Stimulated activated CD4-positive, alpha-beta T cell treated with anti-CD3 and anti-CD28 coated beads, Interleukin-4, amount 100 ng/mL, for 48 hours (primary cell): ENCODE measurements at places on chromosomes 12 and 14.

DNA sequence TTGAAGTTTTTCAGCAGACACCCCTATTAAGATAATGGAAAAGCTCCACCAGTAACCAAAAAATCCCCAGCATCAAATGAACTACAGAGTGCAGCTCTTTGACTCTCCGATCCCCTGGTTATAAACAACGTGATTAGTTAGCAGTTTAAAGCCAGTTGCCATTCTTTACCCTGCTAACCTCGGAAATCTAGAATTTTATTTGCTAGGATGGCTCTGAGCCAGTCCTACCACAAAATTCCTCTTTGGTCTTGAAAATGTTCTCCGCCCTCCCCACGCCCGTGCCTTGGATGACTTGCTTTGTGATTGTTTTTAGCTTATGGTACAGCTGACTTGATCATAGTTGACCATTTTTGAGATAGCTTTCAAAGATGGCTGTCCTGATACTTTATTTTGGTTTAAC lies 1.2 kb downstream of the KLHDC2 start:
- DNase-seq = no peak

DNA sequence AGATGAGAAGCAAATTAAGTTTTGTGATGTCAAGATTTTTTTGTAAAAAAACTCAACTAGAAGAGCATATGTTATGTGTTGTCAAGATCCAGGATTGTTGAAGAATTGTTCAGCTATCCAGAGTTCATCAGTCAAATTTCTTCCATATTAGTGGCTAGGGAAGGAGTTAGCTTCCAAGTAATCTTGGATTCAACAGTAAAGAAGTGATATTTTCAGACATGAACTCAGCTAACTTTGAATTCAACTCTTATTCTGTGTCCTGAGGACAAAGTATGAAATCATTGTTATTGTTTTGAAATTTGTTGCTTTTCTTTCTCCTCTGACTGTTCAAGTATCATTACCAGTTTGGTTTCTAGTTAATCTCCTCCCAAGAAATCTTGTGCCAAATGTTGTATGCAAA lies 589.3 kb upstream of the NOVA1 start:
- no peak for DNase-seq

- no peak for DNase-seq
Observed at GRCh38 chr12:40056373-40056772, 49.5 kb downstream of the SLC2A13 start.

- DNase-seq = no peak
Observed at GRCh38 chr14:43591776-43592175, 915.3 kb downstream of the FSCB start.

GRCh38 chr12:65444996-65445395 lies 166.5 kb downstream of the MSRB3 start:
- DNase-seq = no peak

GRCh38 chr12:90124289-90124688 lies 415.7 kb upstream of the ATP2B1 start:
- DNase-seq = no peak

DNA sequence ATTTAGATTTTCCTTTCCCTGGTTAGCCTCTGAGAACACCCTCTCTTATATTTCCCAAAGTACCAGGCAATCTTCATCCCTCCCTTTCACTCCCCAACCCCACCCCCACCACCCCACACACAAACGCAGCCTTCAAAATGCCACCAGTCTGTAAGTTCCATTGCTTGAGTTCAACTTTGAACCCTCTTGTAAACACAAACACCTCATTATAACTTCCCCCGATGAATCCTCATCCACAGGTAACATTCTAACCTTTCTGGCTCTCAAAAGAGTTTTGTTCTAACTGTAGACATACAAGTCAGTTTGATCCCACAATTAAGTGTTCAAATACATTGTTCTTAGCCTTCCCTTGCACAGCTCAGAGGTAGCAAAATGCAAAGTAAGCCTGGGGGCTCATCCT lies 199.4 kb upstream of the FOXN3 start:
- no peak for DNase-seq

DNA sequence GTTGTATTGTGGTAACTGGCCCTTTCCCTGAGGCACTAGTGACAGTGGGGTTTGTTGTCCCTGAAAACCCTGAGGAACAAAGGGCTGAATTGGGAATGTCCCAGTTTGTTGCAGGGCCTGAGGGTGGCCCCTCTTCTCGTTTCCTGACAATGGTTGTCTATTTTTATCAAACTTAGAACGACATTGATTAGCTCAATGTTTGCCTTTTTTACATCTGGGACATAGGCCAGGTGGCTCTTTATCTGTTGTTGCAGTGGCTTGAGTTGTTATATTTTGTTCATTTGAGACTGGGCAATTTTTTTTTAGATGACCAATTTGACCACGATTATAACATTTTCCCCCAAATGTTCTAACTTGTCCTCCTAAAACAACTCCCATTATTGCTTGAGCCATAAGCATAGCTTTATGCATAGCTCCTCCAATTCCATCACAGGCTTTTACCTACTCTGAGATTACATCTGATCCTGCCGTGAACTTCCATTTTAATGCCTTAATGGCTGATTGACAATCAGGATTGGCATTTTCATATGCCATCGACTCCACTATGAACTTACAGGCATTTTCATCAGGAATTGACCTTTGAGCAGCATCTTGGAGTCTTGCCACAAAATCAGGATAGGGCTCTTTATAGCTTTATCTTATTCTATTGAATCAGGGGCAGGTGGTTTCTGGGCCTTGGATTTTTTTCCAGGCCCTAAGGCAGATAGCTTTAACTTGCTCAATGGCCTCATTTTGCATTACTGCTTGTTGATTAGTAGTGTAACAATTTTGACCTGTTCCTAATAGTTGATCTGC lies 604.3 kb downstream of the ALG10 start:
- no peak for DNase-seq

DNA sequence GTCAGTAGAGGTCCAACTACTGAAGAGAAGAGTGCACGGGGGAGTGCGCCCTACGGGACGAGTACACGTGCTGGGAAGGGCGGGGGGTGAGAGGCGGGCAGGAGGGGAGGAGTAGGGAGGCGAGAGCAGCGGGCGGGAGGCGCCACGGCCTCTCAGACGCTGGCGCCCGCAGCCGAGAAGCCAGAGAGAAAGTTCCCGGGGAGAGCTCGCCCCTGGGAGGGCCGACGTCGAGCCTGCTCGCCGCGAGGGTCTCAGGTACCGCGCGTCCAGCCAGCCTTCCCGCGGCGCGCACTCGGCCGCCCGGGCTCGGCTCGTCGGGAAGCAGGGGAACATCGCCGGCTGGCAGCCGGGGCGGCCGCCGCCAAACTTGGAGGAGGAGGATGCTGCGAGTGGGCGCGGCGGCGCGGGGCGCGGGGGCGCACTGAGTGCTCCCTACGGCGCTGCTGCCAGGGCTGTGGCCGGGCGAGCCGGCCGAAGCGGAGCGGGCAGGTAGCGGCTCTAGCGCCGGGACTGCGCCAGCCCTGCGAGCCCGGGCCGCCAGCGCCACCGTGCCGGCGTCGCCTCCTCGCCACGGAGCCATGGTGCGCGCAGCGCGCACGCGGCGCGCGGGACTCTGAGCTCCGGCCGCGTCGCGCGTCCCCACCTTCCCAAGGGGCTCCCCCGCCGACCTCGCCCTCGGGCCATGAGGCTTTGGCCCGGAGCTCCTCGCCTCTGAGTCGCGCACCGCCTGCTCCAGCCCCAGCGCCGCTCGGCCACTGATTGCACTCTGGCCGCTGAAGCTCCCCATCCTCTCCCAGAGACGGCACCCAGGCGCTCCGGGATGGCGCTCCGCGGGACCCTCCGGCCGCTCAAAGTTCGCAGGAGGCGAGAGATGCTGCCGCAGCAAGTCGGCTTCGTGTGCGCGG lies at the start of gene SLC24A4:
Gene SLC24A4 (plus strand): TSS at position 155 of the 905 bp plus-strand sequence. CDS start 666 bp downstream, at position 821.
- DNase-seq = no peak

DNA sequence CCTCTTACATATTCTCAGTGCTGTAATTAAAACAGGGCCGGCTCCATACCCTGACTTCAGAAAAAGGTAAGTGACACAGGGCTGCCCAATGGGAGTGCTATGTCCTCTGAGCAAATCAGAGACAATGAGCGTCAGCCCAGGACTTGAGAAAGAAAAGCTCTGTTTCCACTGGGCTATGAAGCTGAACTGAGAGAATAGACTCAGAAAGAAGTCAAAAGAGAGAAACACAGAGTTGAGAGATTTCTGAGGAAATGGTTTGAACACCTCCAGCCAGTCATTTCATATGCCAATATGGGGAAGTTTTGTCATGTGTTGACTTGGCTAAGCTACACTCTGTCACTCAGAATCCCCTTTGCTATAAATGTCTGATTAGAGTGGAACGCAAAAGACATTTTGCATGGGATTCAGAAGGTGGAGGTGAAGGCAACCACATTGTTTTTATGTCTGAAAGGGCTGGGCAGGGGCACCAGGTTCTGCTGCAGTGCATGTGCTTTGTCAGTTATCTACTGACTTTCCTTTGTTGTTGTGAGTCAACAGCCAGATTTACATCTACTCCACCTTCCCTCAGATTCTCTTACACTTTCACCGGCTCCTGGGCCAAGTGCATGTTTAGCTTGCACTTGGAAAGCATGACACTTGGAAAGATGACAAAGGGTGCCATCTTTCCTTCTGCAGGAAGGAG lies 313.3 kb downstream of the DUSP6 start:
- no peak for DNase-seq

- no peak for DNase-seq
Observed at GRCh38 chr14:104151566-104152245, 13.3 kb downstream of the KIF26A start.

DNA sequence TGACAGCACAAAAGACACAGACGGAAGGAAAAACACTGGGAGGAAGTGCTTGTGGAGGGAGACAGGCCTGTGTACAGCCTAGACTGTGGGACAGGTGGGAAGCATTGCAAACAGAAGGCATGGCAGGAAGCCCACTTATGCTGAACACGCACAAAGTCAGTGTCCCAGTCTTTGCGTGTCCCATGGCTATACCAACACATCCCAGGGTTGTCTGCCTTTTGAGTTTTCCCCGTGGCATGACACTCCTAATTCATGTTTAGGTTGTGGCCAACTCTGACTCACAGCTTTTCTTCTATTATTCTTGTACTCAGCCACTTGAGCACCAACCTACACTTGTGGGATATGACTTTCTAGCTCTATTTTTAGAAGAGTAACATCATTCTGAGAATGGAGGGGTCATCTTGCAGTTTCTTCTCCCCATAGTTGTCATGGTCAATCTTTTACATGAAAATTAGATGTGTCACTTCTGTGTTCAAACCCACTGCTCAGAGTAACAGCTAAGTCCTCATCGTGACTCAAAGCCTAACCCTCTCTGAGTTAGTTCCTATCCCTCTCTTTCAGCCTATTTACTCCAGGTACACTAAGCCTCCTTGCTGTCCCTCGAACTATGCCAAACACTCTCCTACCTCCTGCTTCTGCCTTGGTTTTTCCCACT lies 27.5 kb upstream of the JPH4 start:
- DNase-seq = no peak

- no peak for DNase-seq
Observed at GRCh38 chr12:52029685-52030084, 21.6 kb upstream of the NR4A1 start.

- no peak for DNase-seq
Observed at GRCh38 chr14:101116486-101117130, 213.1 kb upstream of the RTL1 start.

DNA sequence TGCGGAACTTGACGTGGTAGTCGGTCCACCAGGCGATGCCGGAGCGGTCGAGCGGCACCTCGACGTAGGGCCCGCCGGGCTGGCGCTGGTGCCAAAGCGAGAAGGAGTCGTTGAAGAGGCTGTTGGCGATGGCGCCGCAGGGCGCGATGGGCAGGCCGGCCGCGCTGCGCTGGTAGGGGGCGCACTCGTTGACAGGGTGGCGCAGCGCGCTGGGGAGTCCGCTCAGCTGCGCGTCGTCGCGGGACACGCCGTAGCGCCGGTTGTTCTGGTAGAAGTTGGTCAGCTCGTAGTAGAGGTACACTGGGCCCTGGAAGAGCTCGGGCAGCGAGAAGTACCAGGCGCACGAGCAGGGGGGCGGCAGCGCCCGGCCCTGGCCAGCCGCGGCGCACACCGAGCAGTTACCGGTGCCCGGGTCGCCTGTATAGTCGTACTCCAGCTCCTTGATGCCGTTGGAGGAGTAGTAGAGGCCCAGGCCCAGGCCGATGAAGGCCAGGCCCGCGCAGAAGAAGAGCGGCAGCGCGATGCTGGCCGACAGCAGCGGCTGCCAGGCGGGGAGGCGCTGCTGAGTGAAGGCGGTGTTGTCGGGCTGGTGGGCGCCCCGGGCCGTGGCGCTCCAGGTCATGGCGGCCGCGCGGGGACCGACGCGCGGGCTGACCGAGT lies 482 bp downstream of the TMEM30B start:
- DNase-seq = peak; percentile 76

- no peak for DNase-seq
Observed at GRCh38 chr14:106013879-106014376, 487.5 kb downstream of the TMEM121 start.

DNA sequence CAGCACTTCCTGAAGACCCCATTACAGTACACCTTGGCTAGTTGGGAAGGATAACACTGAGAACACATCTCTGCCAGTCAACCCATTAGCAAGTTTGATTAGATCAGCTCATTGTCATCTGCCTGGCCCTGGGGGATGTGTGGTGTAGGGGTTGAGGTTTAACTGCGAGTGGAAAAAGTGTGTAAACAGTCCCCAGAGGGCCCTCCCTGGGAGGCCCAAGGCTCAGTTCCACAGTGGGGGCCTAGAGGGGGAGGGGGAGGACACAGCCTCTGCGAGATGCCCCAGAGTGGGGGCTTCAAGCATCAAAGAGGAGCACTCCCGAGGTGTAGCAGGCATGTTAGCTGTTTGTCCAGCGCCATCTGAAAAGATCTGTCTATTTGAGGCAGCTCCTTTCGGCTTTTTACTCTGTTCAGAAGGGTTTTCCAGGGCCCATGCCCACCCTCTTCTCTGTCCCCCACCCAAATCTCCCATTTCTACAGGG lies 344 bp downstream of the LPAR5 start:
- no peak for DNase-seq

DNA sequence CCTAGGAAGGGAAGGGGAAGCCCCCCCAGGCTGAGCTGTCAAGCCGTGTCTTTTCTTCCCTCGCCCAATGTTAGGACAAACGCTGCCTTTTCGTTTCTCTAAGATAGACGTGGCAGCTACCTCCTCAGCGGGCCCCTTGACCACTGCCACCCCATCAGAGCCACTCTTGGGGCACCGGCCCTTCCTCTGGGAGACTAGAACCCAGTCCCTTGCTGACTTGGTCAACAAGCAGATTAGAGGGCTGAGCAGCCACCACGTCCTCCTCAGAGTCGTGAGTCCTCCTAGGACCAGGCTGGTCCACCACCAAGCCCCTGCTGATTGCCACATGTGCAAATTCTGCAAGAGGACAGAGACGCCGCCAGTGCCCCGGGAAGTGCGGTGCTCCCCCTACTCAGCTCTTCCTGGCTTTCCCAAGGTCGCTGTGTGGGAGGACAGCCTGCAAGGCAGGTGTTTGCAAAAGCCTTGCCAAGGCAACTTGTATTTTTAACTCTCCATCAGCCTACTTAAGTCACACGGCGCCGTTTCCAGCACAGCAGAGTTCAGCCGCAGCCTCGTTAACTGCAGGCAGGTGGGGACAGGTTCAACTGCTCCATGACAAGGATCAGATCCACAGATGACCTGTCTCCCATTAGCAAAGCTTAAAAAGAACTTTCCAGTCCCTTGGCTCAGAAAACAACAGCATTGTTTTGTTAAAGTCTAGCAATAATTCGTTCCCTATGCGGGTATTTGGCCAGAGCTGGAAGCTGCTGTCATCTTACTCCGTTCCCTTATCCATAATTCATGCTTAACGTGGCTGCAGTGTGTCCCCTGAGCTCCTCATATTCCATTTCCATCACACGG lies 65.6 kb downstream of the TESC start:
- DNase-seq = no peak
